HT-29 (cell line): ENCODE measurements at places on chromosomes 3 and 15. TPM values are rescaled to one million over a fixed set of nuclear protein-coding genes. Genes with fewer than 3 reads are reported as not detected.

Gene CTDSPL
- 33.3 and 34.6 TPM in 2 replicates for total RNA-seq

Gene CCDC50
- total RNA-seq: 27.9 and 42.2 TPM in 2 replicates

Gene XIRP1
- not detected in 2 replicates for total RNA-seq

Gene FGF7
- total RNA-seq: not detected in 2 replicates

Gene RTP1
- total RNA-seq: not detected in 2 replicates

Gene MLH1
- 28.2 and 34.4 TPM in 2 replicates for total RNA-seq

Gene TIMP4
- total RNA-seq: 2.7 and 3.8 TPM in 2 replicates

Gene PPCDC
- 26.9 and 37.0 TPM in 2 replicates for total RNA-seq

DNA sequence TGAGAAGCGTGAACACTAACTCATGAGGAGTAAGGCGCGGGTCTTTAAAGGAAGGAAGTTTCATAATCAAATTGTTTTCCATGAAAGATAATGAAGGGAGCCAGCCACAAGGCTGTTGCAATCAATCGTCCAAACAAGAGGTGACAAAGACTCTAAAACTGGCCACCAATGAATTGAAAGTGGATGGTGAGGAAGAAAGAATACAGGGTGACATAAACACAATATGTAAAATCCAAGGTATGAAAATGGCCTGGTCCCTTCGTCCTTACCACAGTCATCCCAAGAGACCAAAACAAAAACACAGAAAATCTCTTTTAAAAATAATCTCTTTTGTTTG is 12.0 kb downstream of the CD86 start:
- DNase-seq: no peak

DNA sequence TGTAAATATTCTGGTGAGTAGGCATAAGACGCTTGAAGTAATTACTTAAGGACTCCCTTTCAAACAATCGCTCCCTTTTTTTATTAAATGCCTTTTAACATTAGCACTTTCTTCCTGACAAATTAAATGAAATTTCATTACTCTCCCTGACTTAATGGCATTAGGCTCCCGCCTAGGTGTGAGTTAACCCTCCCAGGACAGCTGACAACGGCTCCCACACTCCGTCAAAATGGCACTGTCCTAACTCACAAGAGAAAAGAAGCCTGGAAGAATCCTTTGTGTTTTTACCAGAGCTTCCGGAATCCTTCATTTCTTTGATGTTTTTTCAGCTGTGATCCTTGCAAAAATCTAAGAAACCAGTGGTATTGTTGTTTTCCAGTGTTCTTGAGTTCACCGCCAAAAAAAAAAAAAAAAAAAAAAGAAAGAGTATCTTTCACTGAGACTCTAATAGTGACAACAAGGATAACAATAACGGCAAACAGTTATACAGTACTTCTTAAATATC is 861.0 kb upstream of the NR2F2 start:
- DNase-seq: no peak

GRCh38 chr3:70726096-70726938 is 413.9 kb upstream of the MDFIC2 start:
- no peak for DNase-seq

DNA sequence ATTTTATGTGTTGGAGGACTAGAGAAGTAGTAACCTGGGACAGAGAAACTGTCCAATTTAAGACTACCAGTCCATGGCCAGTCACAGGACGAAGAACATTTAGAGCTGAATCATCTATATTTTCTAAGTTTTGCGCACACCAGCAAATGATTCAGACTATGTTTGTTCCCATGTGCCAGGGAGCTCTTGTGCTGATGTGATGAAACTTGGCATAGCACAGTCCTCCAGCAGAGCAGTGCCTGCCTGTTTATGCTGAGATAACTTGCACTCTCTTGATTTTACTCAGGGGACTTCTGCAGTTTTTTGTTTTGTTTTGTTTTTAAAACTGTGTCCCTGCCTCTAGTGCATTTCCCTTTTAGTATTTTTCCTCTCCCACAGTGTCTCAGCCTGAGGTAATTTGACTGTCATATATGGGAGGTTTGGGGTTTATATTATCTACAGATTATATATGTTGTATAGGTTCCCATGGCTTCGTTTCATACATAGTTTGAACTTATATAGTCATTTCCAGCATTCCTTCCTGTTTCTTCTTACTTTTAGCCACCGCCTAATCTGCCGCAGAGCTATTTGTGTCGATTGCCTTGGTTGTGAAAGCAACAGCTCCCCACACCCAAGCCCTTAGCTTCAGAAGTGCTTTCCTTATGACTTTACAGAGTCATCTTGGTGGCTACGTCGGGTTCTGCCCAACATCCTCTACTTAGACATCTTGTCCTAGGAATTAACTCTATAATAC is 45.5 kb downstream of the PPM1L start:
- DNase-seq: no peak

DNA sequence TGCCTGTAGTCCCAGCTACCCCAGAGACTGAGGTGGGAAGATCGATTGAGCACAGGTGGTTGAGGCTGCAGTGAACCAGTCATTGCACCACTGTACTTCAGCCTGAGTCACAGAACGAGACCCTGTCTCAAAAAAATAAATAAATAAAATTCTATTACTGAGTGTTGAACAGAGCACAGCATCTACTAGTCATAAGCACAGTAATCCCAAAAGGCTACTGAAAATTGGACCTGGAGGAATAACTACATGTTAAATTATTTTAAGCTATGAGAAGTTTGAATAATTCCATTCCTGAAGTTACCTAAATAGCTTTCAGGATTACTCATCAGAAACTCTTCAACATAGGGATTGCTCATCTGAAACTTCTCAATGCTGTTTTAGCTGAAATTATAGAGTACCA is 43.4 kb downstream of the ARMC8 start:
- DNase-seq: no peak

- peak; percentile 99 for DNase-seq
These were observed 54.8 kb upstream of the SPESP1 start for GRCh38 chr15:68875377-68876116.

DNA sequence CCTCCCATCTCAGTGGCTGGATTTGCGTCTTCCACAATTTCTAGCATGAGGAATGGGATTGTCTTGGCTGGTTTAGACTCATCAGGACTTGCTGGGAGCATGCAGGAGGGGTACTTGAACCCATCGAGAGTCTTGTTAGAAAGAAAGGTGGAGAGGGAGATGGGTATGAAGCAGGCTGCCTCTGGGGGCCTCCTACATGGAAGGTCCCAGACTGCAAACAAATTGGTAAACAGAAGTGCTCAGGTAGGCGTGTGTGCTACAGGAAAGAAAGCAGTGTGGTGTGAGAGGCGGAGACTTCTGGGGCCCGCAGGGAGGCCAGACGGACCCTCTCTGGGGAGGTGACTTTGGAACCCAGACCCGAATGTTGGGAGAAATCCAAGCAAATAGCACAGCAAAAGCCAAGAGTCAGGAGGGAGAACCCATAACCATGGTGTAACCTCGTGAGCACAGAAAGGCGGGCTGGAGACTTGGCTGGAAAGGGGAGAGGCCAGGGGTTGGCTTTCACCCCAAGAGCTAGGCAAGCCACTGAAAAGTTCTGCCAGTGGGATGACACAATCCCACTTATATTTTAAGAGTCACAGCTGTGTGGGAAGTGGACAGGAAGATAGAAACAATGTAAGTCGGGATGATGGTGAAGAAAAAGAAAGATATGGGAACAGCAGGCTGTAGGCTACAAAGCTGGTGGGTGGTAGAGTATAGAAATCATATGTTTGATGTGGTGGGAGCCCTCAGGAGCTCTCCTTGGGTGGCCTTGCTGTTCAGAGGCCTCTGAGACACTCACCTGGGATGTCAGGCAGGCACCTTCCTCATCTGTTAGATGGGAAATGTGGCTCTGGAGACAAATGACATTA is 130.1 kb upstream of the PRR20G start:
- no peak for DNase-seq

GRCh38 chr3:45994419-45995235 is 997 bp downstream of the FYCO1 start:
- no peak for DNase-seq

GRCh38 chr3:112133626-112134334 is 732 bp upstream of the GCSAM start:
- no peak for DNase-seq

DNA sequence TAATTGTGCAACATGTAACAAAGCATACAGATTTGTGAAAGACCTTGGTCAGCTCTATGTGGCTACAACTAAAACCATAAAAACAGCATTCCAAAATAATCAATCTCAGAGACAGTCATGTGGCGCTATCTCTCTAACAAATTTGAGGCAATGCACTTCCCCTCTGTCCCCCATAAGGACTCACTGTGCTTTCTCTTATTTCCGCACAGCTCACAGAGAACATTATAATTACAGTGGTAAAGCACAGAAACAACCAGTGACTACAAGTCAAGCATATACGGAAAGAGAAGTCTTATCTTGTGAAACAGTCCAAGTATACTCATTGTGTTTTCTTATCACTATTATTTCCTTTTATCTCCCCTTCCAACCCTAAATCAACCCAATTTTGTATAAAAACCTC is 64.3 kb downstream of the RYK start:
- DNase-seq: no peak

- no peak for DNase-seq
These were observed 280.1 kb downstream of the NEK10 start for GRCh38 chr3:27089068-27089467.

DNA sequence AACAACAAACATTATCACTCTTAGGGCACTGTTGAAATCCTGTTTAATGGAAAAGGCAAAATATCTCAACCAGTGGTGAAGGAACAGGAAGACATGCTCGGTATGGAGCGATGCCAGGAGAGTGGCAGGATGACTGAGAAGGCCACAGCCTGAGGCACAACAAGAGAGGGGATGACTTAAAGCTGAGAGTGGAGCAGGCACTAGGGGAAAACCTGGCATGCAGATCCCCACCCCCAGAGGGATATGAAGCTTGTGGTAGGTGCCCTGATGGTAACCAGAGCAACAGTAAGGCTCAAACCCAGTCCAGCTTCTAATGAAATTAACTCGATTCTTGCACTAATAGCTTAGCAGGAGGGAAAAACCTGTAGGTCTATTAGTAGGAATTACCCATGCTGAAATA is 40.4 kb downstream of the LYSMD4 start:
- no peak for DNase-seq

DNA sequence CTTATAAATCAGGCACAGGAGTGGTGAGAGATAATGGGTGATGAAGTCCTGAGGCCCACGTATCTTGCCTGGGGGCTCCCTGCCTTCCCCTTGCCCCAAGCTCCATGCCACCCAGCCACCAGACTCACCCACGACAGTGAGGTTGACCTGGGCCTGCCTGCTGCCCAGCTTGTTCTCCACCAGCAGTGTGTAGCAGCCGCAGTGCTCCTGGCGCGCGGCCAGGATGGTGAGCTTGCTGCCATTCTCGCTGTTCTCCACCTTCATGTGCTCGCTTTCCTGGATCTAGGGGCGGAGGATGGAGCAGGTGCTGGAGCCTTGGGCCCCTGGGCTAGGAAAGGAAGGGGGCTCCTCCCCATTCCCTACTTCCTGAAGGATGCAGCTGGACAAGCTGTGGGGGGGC is 79.1 kb upstream of the HACD2 start:
- DNase-seq: no peak
